Large intestine (tissue), 12 donors: ENCODE measurements at places on chromosomes 7 and 10. TPM values are rescaled to one million over a fixed set of nuclear protein-coding genes. Genes with fewer than 3 reads are reported as not detected.

GRCh38 chr10:117130346-117130745 is 7.7 kb downstream of the VAX1 start:
- no peak for DNase-seq

DNA sequence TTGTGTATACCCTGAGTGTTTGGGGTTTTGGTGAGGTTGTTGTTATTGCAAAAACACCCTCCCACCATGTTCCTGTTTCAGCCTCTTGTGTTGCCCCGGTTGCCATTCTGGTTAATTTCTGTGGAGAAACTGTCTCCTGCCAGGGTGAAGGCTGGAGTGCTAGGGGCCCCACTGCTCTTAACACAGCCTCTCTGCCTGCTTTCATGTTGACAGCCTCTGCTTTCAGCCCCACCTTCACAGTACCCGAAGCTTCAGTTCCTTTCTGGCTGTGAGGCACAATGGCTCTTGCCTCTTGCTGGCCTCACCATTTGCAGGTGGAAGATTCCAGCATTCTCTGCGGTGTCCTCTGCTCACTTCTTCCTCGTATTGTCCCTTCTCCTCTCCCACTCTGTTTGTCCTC is 19.2 kb downstream of the SLC18A2 start:
- DNase-seq, result no peak

- DNase-seq, result no peak
Observed at GRCh38 chr7:88919478-88920131, 124.1 kb upstream of the TEX47 start.

GRCh38 chr7:8714791-8715190 is 281.4 kb downstream of the NXPH1 start:
- no peak for DNase-seq

DNA sequence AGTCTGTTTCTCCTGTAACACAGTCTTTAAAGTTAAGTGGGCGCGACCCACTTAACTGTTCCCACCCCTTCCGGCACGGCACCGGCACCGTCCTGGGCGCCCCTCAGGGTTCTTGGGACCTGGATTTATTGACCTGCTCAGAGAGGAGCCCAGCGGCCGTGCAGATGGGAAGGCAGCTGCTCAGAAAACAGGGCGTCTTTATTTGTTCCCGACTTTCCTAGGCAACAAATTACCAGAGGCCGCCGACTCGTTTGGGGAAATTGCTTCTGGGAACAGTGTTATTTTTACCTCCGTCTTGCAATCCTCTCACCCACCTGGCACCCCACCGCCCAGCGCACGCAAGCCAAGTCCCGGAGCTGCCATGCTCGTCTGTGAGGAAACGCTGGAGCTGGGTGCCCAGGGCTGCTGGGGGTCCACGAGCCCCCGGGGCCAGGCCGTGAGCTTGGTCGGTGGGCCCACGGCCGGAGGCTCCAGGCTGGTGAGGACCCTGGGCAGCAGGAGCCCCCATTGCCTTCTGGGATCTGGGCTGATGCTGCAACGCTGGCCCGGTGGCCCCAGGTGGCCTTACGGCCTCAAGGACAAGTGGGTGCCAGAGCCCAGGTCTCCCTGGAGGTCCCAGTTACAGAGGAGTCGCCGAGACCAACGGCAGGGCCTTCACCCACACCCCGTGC is 14.9 kb upstream of the ADGRA1 start:
- no peak for DNase-seq

NET1 gene
- 122 TPM for polyA plus RNA-seq

- DNase-seq, result no peak
Observed at GRCh38 chr7:102122026-102122425, 164.6 kb upstream of the SH2B2 start.

EEPD1 gene
- polyA plus RNA-seq, result 8.4 TPM

DNA sequence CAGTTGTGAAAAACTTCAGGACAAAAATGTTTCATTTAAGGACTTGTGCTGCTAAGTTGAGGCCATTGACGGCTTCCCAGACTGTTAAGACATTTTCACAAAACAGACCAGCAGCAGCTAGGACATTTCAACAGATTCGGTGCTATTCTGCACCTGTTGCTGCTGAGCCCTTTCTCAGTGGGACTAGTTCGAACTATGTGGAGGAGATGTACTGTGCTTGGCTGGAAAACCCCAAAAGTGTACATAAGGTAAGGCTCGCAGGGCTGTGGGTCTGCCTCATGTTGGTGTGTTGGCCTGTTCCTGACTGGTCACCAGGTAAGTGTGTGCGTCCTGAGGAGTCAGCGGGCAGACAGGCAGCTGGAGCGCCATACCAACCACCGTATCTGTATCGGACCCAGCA is 17.9 kb downstream of the OGDH start:
- no peak for DNase-seq

DNA sequence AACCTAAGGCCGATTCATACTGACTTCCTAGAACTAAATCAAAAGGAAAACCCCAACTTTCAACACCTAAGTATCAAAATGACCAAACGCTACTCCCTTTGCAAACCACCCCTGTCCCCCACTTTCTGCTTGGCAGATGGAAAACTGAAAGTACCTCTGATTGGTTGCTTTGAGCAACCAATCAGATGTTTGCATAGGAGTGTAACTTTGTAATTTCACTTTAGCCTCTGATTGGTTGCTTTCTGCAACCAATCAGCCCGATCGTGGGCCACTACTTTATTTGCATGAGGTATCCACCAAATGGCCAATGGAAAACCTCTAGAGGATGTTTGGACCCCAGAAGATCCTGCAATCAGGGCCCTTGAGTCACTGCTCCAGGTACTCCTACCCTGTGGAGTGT is 12.3 kb upstream of the SNX10 start:
- no peak for DNase-seq

DNA sequence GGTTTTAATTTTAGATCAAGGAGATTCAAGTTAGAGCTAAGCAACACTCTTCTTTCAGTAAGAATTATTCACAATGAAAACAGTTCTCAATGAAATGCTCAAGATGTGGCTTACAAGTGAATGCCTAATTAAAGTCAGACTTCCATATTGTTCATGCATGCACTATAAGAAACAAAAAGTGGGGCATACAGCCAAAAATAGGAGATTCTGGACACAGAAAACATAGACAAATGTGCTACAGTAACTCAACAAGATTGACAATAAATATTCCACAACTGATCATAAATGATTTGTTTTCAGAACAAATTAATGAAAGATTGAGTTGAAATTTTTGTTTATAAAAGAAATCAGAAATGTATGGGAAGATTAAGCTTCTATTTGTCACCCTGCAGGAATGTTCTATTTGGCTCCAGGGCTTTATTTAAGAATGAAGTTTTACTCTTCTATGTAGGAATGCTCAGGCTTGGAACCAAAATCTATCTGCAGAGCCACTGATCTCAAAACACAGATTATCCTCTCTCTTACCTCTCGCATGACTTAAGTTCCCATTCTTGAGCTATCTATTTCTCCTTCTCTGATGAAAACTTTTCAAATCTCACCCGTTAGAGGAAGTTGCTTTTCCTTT is 89.0 kb upstream of the PIP4K2A start:
- DNase-seq, result no peak

- DNase-seq, result peak; percentile 86
Observed at GRCh38 chr7:946256-946996, 8.1 kb downstream of the ADAP1 start.

GRCh38 chr10:127563718-127564553 is 14.8 kb downstream of the NPS start:
- DNase-seq, result no peak

GRCh38 chr7:25361863-25362262 is 133.6 kb upstream of the NPVF start:
- no peak for DNase-seq

- DNase-seq, result no peak
Observed at GRCh38 chr10:14241196-14241595, 89.5 kb downstream of the FRMD4A start.

NPFFR1 gene
- 0.31 TPM for polyA plus RNA-seq

DNA sequence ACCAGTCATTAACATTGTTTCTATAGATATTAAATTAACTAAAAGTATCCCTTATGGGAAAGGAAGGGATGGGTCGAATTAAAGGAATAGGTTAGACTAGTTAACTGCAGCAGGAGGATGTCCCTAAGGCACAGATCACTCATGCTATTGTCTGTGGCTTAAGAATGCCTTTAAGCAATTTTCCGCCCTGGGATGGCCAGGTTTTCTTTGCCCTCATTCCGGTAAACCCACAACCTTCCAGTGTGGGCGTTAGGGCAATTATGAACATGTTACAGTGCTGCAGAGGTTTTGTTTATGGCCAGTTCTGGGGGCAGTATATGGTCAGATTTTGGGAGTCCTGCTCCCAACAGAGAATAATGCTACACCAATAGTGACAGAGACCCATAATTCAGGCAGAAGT is 139.3 kb upstream of the CDK13 start:
- no peak for DNase-seq

- no peak for DNase-seq
Observed at GRCh38 chr7:110539216-110539615, 551.7 kb upstream of the LRRN3 start.
